Small intestine (tissue), 16 donors: ENCODE measurements at places on chromosomes 4 and X.

DNA sequence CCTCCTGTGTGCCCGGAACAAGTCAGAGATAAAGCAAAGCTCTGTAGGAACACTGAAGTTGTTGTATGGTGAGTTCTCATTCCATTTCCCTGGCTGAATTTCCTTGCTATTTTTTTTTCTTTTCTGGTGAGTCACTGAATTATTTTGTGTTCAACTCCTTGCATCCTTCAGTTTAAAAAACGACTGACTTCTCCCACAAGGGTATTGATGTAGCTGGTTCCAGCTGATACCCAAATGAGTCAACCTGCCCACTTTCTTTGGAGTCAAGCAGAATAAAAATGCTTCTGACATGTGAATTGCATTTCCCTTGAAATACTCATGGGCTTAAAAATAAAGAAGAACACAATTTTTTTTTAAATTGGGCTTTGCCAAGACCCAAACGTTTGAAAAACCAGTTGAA is 85.5 kb downstream of the SHOX start:
- no peak for DNase-seq

DNA sequence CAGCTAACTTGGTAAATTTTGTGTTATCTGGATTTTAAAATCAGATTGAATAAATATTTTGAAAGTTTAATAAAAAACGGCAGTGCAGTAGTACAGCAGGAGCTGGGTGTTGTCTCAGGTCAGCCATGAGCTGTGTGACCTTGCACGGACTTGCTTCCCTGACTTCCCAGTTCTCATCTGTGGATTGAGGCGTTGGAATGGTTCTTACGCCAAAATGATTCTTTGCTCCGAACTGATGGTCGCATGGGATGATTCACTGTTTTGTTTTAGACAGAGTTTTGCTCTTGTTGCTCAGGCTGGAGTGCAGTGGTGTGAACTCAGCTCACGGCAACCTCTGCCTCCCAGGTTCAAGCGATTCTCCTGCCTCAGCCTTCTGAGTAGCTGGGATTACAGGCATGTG is 45.0 kb downstream of the RGS12 start:
- DNase-seq, result no peak

DNA sequence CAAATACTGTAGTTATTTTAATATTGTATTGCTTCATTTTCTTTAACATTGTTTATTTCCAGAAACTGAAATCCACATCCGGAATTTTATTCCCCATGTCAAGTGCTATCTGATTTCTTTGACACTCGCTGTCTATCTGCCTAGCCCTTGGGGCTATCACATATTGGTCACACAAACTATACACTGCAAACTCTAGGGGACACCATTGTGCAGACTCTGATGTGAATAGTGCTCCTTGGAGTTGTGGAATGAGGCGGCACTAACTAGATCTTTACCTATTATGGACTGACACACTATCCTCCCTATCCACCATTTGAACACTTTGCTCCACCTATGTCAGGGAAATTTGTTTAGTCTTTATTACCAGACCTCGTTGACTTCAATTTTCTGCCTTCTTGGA is 534.5 kb downstream of the GLUD2 start:
- no peak for DNase-seq

DNA sequence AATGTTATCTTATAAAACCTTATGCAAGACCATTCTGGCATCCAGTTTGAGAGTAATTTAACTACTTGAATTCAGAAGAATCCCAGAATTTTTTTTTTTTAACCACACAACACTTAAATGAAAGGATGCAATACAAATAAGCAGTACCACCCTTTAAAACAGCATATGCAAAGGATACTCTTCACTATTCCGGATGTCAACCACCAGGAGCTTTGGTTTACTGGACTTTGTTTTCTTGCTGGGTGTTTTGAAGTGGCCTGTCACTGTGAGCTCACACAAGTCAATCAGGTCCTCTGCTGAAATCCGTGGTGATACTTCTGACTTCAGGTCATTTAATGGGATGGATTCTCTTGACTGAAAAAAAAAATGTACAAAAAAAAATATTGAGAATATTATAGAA is 200.0 kb downstream of the TBCK start:
- no peak for DNase-seq
